CD8-positive, alpha-beta memory T cell (primary cell): ENCODE measurements at places on chromosomes 6 and 20.

DNA sequence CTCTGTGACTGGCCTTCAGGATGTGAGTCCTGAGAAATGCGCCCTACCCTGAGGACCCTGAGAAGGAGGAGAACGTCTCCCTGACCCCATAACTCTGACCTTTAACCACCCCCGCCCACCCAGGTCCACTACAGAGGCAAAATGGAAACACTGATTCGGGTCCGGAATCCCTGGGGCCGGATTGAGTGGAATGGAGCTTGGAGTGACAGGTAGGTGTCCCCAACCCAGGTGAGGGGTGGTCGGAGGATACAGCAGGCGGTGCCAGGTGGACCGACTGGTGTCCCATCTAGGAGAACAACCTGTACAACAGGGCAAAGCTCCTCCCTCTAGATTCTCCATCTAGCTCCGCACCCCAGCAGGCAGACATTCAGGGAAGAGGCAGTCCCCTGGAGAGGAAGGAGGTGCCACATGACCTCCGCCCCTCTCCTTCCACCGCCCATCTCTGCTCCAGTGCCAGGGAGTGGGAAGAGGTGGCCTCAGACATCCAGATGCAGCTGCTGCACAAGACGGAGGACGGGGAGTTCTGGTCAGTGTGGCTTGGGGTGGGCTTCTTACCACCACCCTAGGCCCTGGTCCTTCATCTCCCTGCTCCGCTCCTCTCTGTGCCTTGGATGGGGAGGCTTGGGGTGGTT, 17.6 kb downstream of the CAPN11 start:
- no peak for DNase-seq

GRCh38 chr20:46330072-46330763, 21.9 kb upstream of the CDH22 start:
- no peak for DNase-seq

DNA sequence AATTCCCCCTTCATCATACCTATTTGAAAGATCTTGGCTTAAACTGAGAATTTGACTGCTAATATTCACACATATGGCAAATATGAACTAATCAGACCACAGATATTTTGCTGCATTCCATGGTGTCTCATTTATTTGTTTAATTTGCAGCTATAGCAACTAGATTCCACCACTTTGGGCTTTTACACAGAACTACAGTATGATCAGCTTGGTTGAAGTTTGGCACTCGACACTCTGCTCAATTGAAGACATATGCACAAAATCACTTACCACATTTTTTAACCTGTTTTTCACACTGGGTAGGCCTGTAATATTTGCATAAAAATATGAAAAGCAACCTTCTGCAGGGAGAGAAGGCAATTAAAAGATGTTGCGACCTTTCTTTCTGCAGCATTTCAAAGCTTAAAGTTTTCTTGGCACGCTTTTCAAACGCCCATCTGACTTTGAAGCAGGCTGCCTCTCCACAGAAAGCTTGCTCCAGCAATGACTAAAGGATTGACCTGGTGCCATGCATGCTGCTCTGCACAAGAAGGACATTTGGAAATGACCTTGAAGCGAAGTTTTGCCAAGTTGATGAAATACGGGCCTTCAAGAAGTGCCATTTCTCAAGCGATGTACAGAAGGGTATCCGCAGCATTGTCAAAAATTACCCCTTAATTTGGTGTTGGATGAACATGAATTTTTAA, 126.7 kb downstream of the AIG1 start:
- no peak for DNase-seq

- DNase-seq: no peak
Measured at GRCh38 chr6:72739368-72739779, 117.5 kb downstream of the KCNQ5 start.

DNA sequence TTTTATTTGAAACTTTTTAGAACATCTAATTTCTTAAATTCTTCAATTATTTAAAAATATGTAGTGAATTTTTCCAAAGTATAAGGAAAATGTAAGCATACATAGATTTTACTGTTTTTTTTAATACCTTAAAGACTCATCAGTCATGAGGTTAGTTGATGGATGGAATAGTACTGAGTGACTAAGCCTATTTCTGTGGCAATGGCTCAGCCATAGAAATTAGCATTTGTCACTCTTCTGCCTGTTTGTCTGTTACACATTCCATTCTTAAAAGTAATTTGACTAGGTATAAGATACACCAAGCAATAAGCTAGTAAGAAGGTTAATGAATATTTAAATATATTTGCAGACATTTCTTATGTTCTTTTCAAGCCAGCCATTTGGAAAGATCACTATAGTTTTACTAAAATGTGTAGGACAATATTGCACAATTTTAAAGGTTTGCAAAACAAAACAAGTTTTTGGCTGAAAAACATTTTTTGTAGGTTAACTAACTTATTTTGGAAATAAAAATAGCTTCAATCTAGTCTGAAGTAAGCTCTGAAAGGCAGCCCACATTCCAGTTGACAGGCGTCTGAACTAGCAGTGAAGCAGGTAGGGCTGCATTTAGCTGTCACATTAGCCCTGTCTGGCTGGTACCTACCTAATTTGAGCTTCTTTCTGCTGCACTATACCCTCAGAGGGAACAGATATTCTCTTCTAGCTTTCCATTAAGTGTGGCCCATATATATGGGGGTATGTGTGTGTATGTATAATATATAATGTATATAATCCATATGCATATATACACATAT, 385.7 kb downstream of the GRIK2 start:
- no peak for DNase-seq

DNA sequence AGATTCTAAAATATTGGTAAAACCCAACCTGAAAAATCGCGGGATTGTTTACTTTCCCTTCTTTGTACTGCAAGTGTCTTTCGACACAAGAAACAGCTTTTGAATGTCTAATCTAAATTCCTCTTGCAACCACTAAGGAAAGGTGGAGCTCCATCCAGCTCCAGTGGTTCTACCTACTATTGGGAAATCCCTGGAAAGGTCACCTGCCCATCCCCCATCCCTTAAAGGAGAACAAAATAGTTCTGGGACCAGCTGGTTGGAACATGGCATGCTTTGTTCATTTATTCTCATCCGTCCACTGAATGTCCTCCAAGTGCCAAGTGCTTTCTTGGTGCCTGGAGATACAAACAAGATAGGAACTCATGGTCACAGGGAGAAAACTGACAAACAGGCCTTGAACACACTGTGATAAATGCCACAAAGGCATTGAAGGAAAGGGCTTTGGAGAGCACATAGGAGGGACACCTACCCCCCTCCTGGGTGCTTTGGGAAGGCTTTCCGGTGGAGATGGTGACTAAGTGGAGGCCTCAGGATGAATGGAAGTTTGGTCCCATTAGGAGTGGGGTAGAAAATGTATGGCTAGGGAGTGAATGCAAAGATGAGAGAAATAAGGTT, 2.3 kb upstream of the CITED2 start:
- no peak for DNase-seq

DNA sequence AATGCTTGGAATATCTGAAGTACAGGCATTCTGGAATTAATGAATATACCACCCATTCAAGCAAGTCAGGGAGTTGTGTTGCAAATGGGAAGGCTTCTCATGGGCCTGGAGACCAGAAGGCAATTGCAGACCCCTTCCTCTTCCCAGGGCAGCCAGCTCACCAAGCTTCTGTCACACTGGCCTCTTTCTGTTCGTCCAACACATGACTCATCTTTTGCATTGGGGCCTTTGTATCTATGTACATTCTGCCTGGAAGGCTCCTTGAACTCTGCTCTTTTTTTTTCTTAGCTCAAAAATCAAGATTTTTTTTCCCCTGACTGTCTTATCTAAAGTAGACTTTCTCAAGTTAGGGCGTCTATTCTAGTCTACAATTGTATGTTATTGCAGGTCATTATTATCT, 132.9 kb upstream of the MYLIP start:
- no peak for DNase-seq

GRCh38 chr20:16292226-16292880, 280.9 kb downstream of the KIF16B start:
- DNase-seq: no peak

DNA sequence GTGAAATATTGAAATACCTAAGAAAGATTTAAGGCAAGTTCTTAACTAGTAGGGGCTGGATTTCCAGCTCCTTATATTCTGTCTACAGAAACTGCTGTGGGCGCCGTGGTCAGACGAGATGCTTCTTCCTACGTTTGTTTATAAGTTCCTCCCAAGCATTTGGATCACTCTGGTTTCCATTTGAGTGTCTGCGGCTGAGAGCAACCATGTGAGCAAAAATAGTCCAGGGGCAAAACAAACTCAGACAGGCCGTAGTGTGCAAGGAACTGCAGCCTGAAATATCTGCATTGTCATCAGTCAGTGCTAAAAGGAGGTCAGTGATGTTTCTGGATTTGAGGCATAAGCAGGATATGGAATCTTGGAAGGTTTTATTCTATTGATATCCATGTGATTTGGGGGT, 485.9 kb upstream of the JAG1 start:
- DNase-seq: no peak

- no peak for DNase-seq
Measured at GRCh38 chr20:49845060-49845459, 32.4 kb downstream of the SLC9A8 start.

DNA sequence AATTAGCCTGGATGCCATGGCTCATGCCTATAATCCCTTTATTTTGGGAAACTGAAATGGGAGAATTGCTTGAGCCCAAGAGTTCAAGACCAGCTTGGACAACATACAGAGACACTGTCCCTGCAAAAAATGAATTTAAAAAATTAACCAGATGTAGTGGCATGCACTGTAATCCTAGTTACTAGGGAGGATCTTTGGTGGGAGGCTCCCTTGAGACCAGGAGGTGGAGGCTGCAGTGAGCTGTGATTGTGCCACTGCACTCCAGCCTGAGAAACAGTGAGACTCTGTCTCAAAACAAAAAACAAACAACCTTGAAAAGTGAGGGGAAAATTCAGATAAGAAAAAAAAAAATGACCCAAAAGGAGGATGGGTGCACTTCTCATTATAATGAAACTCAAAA, 23.4 kb downstream of the CAP2 start:
- no peak for DNase-seq
